ENCODE measurements at places on chromosomes 2 and 18.
A peak's percentile ranks its signal among the peaks of the same experiment; 100 is the strongest.

DNA sequence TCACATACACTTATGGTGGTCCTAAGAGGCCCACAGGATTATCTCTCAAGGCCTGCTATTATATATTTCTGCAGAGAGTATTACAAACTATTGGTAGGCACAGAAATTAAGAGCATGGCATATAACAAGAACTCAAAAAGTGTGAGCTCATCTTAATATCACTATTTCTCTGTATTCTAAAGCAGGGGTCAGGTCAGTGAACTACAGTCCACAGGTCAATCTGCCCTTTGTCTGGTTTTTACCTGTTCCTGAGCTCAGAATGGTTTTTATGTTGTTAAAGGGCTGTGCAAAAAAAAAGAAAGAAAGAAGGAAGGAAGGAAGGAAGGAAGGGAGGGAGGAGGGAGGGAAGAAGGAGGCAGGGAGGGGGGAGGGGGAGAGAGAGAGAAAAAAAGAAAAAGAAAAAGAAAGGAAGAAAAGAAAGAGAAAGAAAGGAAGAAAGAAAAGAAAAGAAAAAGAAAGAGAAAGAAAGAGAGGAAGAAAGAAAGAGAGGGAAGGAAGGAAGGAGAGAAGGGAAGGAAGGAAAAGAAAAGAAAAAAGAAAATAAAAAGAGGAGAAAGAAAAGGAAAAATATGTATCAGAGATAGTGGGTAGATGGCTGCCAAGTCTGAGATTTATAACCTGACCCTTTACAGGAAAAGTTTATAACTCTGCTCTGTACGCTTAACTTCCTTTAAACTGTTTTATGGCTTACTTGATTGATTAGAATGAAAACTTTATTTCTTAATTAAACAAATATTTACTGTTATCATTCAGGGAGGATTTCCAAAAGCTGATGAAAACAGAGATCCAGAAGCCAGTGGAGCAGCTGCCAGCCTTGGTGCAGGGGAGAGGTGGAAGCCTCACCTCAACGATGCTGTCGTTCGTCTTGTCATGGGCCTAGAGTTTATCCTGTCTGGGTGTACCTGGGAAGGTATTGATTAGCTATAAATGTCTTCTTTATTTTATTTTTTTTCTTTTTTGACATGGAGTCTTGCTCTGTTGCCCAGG is 11.2 kb upstream of the SCYGR1 start:
- no peaks in the 10 kb centered on the region for H3K36me3 ChIP-seq
- H3K4me3 ChIP-seq: no peak overlapping the region
- H3K4me1 ChIP-seq: no peaks in the 10 kb centered on the region
- DNase-seq: no peak

- H3K27me3 ChIP-seq: no peaks in the 10 kb centered on the region
- DNase-seq: no peak
- H3K36me3 ChIP-seq: no peaks in the 10 kb centered on the region
- no peak overlapping the region for H3K27ac ChIP-seq
- H3K4me1 ChIP-seq: peaks cover 36% of the 10 kb centered on the region
- no peak overlapping the region for H3K4me3 ChIP-seq
Measured at GRCh38 chr2:186889101-186889879, 40.3 kb upstream of the ZSWIM2 start.

DNA sequence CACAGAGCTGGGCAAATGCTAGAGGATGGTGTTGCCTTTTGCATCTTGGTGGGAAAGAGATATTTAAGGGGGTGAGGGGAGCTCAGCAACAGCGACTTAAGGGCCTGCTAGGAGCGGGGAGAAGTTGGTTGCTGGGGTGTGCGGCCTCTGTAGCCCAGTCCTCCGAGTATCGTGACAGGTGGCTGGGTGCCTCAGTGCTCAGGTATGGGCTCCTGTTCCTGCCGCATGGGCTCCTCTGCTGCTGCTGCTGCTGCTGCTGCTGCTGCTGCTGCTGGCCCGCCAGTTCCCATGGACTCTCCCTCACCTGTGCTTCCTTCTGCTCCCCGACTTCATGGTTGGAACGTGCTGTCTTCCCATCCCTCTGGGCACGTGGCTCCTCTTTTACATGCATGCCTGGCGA is 22.0 kb downstream of the AGAP1 start:
- DNase-seq: no peak
- no peak overlapping the region for H3K27ac ChIP-seq

DNA sequence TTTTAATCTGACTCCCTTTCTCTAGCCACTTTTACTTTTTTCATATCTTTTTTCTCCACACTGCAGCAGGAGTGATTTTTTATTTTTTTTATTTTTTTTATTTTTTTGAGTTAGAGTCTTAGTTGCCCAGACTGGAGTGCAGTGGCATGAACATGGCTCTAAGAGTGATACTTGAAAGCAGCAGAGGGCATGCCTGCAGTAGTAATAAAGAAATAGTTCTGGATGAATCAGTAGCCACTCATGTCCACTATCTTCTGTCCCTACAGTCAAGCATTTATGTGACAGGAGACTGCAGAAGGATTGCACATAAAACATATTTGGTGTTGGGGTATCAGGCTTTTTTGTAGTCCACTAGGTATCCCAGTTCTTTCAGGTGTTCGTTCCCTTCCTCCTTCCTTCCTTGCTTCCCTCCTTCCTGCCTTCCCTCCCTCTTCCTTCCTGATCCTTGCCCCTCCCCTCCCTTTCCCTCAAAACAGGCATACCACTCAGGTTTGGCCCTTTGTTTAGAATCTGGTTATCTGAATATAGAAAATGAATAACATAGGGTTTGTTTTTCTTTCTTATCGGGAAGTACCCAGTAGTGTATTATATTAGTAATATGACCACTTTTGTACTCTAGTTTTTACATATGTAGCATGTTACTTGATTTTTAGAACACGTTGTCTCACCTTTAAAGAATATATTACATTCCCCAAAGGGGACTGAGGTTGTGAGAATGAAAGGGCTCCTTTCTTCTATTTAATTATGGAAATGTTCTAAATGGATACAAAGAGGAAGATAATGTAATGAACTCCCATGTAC is 23.5 kb downstream of the MIB1 start:
- no peak overlapping the region for H3K27ac ChIP-seq
- H3K4me1 ChIP-seq: peaks cover 26% of the 10 kb centered on the region
- no peak for DNase-seq
- H3K27me3 ChIP-seq: no peaks in the 10 kb centered on the region

GRCh38 chr18:13592246-13592645 is 134.1 kb downstream of the FAM210A start:
- no peak overlapping the region for H3K4me3 ChIP-seq
- H3K27me3 ChIP-seq: no peaks in the 10 kb centered on the region
- peaks cover 5% of the 10 kb centered on the region for H3K4me1 ChIP-seq

- H3K36me3 ChIP-seq: peaks cover 21% of the 10 kb centered on the region
- no peak overlapping the region for H3K27ac ChIP-seq
- H3K4me1 ChIP-seq: peaks cover 11% of the 10 kb centered on the region
- H3K4me3 ChIP-seq: no peak overlapping the region
Measured at GRCh38 chr18:3103576-3103975, 90.6 kb upstream of the LPIN2 start.

- no peak overlapping the region for H3K4me3 ChIP-seq
- H3K27me3 ChIP-seq: no peaks in the 10 kb centered on the region
- no peak overlapping the region for H3K27ac ChIP-seq
- H3K4me1 ChIP-seq: no peaks in the 10 kb centered on the region
- DNase-seq: no peak
Measured at GRCh38 chr2:183522489-183523266, 398.4 kb downstream of the NUP35 start.

- DNase-seq: no peak
- H3K36me3 ChIP-seq: peaks cover 8% of the 10 kb centered on the region
- H3K27ac ChIP-seq: peak overlapping the region; percentile 23
- H3K27me3 ChIP-seq: no peaks in the 10 kb centered on the region
- no peak overlapping the region for H3K4me3 ChIP-seq
Measured at GRCh38 chr2:101820519-101820918, 123.0 kb downstream of the MAP4K4 start.

GRCh38 chr2:224884188-224884587 is 158.1 kb downstream of the DOCK10 start:
- no peak for DNase-seq
- no peak overlapping the region for H3K4me3 ChIP-seq
- H3K4me1 ChIP-seq: no peaks in the 10 kb centered on the region
- H3K36me3 ChIP-seq: peaks cover 36% of the 10 kb centered on the region
- H3K27ac ChIP-seq: no peak overlapping the region
- no peaks in the 10 kb centered on the region for H3K27me3 ChIP-seq

DNA sequence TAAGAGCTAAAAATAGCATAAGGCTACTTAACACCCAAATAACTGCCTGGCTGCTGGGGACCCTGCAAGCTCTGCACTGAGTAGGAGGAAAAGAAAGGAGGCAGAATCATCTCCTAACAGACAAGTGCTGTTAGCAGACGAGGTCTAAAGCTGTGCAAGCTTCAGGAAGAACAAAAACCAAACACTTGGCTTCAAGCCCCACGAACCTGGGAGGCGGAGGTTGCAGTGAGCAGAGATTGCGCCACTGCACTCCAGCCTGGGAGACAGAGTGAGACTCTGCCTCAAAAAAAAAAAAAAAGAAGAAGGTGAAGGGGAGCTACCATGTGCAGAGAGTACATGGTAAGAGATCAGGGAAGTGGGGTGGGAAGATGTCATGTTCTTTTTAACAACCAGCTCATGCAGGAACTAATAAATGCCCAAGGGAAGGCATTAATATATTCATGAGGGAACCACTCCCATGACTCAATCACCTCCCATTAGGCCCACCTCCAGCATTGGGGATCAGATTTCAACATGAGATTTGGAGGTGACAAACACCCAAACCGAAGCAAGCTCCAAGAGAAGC is 28.8 kb upstream of the INO80C start:
- H3K27ac ChIP-seq: peak overlapping the region; percentile 25
- no peaks in the 10 kb centered on the region for H3K36me3 ChIP-seq
- H3K27me3 ChIP-seq: no peaks in the 10 kb centered on the region
- peaks cover 15% of the 10 kb centered on the region for H3K4me1 ChIP-seq
- H3K4me3 ChIP-seq: no peak overlapping the region

DNA sequence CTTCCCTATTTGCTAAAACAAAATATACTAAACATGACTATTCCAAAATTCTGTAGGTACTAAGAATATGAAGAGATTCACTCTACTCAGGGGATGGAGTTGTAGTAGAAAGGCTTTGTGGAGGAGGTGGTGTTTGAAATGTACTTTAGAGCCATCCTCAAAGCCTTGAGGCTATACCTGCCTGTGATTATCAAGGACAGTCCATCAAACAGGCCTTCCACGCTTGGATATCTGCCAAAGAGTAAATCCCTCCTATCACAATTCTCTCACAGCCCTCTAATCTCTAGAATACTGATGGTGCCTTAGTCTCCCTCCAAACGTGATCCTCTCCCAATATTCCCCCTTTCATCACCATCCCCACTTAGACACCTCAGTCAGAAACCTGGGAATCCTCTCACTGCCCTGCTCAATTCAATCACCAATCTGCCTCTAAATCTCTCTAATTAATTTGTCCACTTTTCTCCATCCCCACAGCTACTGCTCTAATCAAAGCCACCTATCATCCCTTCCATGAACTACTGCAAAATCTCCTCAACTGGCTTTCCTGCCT is 13.1 kb downstream of the SOS1 start:
- no peak overlapping the region for H3K4me3 ChIP-seq
- H3K4me1 ChIP-seq: peaks cover 4% of the 10 kb centered on the region

GRCh38 chr2:100241236-100241635 is 81.1 kb downstream of the LONRF2 start:
- no peak overlapping the region for H3K27ac ChIP-seq
- no peaks in the 10 kb centered on the region for H3K4me1 ChIP-seq
- DNase-seq: no peak
- H3K4me3 ChIP-seq: no peak overlapping the region

- no peaks in the 10 kb centered on the region for H3K27me3 ChIP-seq
- H3K4me1 ChIP-seq: peaks cover 32% of the 10 kb centered on the region
- H3K36me3 ChIP-seq: no peaks in the 10 kb centered on the region
Measured at GRCh38 chr2:33108483-33109443, 162.0 kb downstream of the LTBP1 start.

- H3K4me3 ChIP-seq: no peak overlapping the region
- H3K36me3 ChIP-seq: no peaks in the 10 kb centered on the region
- peaks cover 3% of the 10 kb centered on the region for H3K4me1 ChIP-seq
- H3K27me3 ChIP-seq: no peaks in the 10 kb centered on the region
- H3K27ac ChIP-seq: no peak overlapping the region
Measured at GRCh38 chr18:21444465-21445212, 155.9 kb downstream of the ESCO1 start.

GRCh38 chr2:180675170-180675569 is 305.2 kb upstream of the UBE2E3 start:
- no peaks in the 10 kb centered on the region for H3K4me1 ChIP-seq
- H3K36me3 ChIP-seq: no peaks in the 10 kb centered on the region
- no peak overlapping the region for H3K27ac ChIP-seq
- no peak overlapping the region for H3K4me3 ChIP-seq
- H3K27me3 ChIP-seq: no peaks in the 10 kb centered on the region

- no peak overlapping the region for H3K4me3 ChIP-seq
- H3K27me3 ChIP-seq: no peaks in the 10 kb centered on the region
- no peak for DNase-seq
Measured at GRCh38 chr2:19409046-19409445, 50.6 kb upstream of the OSR1 start.

DNA sequence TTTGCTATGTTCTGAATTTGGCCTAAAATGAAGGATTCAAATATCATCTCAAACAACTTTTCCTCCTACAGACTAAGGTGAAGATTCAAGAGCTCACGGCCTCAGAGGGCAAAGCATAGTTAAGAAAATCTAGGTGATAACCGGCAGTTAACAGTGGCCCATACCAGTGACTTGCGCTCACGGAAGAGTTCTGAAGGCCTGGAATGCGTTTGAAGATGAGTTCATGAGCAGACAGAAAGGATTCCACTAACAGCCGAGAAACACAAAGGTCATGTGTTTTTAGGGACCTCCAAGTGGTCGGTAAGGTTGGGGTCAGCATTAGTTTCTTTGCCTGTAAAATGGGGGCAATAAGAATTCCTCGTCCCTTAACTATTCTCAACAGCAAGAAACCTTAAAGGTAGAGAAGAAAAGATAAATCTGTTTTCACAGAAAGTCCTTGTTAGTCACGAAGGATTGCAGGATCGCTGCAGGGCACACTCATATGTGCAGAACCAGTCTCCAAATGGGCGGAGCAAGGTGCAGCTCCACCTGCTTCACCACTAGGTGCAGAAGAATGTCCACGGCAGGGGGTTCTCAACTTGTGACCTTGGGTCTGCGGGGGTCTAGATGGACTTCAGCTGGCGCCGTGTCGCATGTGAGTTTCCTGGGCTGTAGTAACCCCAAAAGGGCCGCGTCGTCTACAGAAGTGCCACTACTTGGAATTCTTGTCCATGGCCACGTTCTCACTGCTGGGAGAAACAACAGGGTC is 708 bp upstream of the RPIA start:
- H3K27me3 ChIP-seq: no peaks in the 10 kb centered on the region
- peak overlapping the region; percentile 58 for H3K27ac ChIP-seq
- no peaks in the 10 kb centered on the region for H3K36me3 ChIP-seq
- peak overlapping the region; percentile 96 for H3K4me3 ChIP-seq
- DNase-seq: peak; percentile 36
- H3K4me1 ChIP-seq: peaks cover 31% of the 10 kb centered on the region

- no peak overlapping the region for H3K4me3 ChIP-seq
- DNase-seq: no peak
- no peaks in the 10 kb centered on the region for H3K36me3 ChIP-seq
- H3K4me1 ChIP-seq: no peaks in the 10 kb centered on the region
- no peak overlapping the region for H3K27ac ChIP-seq
Measured at GRCh38 chr2:38415728-38416291, 38.7 kb upstream of the ATL2 start.

All from heart left ventricle (tissue), 16 donors.